ENCODE measurements at places on chromosomes 5 and 9.

DNA sequence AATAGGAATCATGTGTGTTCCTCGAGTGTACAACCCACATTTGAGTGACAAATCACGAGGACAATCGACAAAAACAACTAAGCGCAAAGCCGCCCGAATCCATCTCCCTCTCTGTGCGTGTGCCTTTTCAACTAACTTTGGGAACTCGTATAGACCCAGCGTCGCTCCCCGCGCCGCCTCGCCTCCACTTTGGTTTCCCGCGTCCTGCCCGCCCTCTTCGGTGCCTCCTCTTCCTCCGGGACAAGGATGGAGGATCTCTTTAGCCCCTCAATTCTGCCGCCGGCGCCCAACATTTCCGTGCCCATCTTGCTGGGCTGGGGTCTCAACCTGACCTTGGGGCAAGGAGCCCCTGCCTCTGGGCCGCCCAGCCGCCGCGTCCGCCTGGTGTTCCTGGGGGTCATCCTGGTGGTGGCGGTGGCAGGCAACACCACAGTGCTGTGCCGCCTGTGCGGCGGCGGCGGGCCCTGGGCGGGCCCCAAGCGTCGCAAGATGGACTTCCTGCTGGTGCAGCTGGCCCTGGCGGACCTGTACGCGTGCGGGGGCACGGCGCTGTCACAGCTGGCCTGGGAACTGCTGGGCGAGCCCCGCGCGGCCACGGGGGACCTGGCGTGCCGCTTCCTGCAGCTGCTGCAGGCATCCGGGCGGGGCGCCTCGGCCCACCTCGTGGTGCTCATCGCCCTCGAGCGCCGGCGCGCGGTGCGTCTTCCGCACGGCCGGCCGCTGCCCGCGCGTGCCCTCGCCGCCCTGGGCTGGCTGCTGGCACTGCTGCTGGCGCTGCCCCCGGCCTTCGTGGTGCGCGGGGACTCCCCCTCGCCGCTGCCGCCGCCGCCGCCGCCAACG is at the start of gene GPR150:
Gene GPR150 (plus strand): TSS at position 58 of the 840 bp plus-strand sequence. CDS start 189 bp downstream, at position 247.
- DNase-seq: peak; percentile 58

DNA sequence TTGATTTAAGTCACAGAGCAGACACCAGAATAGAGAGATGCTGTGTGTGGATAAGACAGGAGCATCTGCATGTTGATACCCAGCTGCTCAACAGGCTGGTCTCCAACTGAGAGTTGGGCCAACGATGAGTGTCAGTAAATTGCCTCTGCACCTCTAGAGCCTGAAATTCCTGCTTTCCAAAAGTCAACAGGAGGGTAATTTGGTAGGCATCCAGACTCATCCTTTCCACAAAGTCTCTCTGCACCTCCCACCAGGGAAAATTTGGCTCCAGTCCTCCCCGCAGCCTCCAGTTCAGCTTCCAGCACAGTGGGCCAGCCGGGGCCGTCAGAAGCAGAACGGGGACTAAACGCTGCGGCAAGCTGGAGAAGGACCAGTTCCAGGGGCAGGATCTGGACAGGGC is 136.9 kb downstream of the RFK start:
- DNase-seq: no peak

DNA sequence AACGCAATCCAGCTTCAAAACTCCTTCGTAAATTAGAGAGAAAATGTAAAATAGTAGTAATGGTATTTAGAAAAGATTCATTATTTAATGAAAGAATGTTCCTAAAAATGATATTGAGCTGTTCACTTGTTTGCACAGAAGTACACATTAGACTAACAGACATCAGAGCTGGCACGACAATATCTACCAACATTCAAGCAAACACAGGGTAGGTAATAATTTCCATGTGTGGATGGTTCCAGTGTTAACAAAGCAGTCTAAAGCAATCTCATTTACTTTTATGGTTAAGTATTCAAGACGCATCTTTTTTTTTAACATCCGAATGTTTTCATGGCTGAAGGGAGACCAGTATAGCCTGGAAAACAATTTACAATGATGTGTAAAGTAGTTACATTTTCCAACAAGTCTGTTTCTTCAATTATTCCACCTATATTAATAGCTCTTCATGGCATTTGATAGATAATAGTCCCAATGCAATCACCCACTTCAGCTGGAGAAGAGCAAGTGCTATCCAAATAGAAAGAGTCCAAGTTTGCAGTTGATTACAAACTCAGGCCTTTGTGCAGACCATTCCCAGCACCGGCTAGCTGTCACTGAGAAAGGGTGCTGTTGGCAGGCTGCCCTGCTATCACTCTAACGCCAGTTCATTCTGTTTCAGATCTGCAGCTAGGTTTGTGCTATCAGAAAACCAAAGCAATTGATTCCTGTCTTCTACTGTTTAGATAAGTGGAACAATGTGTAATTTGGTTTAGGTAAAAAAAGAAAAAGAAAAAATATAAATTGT is 458.8 kb downstream of the DTWD2 start:
- DNase-seq: no peak

DNA sequence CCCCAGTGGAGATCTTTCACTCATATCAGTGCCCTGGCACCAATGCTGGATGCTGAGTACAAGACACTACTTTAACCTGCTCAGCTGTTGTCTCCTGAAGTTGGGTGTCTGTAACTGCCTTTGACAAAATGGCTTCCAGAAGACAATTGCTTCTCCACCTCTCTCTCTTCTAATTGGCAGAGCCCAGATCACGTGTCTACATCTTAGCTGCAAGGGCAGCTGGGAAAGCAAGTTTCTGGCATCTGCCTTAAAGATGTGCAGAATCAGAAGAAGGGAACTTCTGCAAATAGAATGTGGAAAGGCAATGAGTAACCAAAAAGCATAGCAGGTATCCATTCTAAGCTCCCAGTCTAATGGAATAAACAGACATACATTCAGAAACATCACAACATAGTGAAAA is 81.1 kb downstream of the PDZD2 start:
- no peak for DNase-seq

GRCh38 chr5:109982966-109983534 is 293.3 kb downstream of the MAN2A1 start:
- no peak for DNase-seq

DNA sequence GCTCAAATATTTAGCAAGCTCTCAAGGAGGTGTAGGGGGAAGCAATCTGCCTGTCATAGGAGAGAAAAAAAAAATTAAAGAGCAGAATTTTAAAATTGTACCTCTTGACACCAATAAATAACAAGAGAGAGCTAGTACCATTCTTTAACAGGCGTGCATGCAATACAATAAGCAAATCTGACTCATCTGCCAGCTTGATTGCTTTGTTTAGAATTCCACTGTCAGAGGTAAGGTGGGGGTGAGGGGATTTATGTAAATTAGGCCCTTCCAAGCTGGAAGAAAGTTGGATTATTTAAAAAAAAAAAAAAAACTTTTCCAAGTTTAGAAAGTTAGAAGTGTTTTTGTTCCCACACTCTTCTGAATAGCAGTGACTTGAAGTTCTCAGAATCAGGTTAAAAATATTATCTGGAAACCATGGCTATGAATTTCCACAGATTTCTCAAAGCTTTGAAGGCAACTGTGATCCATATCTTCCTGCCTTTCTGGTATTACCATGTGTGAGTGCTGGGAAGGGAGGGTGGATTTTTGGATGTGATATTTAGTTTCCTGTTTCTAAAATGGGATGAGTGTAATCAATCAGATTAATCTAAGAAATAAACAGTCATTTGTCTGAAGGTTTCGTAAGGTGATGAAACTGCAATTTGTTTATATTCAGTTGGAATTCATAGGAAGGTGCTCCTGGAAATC is 477.5 kb downstream of the TLE4 start:
- DNase-seq: no peak

DNA sequence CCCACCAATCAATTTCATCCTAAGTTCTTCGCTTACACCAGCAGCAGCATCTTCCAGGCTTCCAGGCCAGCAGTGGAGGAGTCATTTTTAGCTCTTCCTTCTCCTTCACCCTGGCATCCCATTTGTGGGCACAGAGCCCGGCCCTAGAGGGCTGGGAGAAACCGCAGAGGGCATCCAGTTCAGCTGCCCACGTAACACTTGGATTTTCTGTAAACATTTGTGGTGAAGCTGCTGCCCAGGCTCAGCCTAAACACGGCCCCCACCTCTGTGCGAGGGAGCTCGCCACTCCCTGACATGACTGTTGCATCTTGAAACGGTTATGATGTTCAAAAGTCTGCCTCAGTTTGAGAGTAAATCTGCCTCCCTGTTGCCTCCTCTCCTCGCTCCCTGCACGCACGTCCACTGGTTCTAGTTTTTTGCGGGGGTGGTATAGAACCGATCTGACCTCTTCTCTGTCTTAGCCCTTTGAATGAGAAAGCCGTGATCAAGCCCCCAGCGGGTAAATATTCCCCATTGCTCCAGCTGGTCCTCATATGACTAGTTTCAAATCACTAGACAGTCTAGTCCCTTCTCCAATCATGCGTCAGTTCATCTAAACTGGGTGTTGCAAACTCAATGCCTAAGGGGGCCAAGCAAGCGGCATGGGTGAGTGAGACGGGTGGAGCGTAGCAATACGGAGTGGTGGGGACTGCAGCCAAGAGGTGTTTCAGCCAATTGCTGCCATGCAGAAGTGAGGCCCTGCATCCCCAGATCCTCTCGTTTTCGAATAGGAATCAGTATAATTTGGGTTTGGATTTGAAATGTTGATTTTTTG is 34.9 kb upstream of the N4BP3 start:
- no peak for DNase-seq

DNA sequence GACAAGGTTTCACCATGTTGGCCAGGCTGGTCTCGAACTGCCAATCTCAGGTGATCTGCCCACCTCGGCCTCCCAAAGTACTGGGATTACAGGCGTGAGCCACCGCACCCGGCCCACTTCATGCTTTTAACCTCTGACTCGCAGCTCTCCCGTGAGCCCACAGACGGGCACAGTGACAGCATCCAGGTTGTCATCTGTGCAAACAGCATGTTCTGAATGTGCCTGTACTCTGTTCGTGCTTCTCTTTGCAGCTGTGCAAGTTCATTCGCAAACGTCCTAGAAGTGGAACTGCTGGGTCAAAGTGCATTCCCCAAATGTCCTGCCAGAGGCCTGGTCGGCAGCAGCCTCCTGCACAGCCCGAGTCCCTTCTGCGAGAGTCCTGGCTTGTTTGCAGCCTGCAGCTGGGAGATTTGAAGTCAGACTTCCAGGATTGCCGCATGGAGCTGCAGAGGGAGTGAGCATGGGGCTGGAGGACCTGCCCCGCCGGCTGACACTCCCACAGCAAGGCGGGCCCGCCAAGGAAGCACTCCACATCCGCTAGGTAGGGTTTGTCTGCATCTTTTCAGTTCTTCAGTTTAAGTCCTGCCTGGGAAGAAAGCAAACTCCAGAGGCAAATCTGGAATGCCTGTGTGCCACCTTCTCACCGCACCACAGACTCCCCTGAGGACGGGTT is 3.4 kb downstream of the BRD3OS start:
- DNase-seq: no peak

- DNase-seq: no peak
Measured at GRCh38 chr5:37773809-37774208, 66.0 kb downstream of the GDNF start.

DNA sequence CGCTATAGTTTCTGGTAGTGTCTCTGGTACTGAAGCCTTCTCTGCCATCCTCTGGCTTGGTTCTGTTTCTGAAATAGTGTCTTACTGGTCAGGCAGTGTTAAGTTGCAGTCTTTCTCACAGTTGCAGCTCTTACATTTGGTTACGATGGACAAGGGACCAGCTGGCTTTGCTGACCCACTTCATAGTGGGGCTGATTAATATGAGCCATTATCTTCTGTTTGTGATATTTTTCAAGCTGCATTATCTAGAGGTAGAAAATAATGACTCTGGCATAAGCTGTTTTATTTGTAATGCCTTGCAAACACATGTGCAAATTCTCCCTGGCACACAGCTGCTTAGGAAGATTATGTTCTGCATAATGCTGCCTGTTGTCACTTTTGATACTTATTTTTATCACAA is 199.1 kb downstream of the KDM4C start:
- DNase-seq: no peak

GRCh38 chr9:37028420-37029031 is 5.5 kb downstream of the PAX5 start:
- no peak for DNase-seq

DNA sequence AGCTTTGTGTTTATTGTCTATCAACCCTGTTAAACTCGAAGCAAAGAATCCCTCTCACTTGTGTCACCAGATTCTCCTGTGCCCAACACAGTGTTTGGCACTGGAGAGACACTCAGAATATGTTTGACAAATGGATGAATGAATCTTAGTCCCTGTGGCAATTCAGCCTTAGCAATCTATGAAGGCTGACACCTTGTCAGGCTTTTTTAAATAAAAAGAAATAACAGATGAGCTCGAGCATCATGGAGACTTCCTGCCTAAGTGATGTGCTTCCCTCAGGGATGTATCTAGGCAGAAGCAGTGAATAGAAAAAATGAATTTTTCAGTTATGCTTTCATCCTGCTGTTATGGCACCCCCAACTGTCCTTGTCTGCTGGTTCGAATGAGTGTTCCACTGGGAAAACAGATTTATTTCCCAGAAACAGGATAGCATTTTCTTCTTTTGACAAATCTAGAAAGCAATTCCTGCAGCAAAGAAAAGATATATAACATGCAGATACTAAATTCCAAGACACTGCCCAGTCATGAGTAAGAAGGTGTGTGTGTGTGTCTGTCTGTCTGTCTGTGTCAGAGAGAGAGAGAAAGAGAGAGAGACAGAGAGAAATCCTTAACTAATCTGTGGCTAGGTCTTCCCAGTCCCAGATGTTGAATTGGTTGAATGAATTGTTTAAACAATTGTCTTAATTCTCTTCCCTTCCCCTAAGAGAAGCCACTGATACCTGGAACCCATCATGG is 16.7 kb downstream of the MAMDC2 start:
- no peak for DNase-seq

DNA sequence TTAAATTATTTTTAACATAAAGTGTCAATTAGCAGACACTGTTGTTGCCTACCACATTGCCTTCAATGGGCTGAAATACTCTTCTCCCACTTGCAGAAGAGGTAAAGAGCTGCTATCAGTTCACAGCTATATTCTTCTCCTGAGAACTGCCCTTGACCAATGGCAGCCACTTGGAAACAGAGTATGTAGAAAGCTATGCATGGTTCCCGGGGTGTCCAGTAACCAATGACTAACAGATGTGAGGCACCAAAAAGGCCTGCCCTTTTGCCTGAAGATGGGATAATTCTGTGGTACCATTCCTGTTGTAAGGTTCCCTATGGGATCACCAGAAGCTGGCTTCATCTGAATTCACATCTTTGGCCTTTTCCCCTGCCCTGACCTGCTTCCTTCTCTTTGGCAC is 181.4 kb upstream of the MAP3K1 start:
- no peak for DNase-seq

GRCh38 chr5:96338091-96338490 is 95.0 kb downstream of the PCSK1 start:
- DNase-seq: no peak

GRCh38 chr9:108060175-108060574 is 570.6 kb upstream of the KLF4 start:
- DNase-seq: no peak

GRCh38 chr5:181246276-181247049 is 2.8 kb upstream of the RACK1 start:
- peak; percentile 90 for DNase-seq
